DMS153 (cell line): ENCODE measurements at places on chromosomes 4 and X.

GRCh38 chrX:3345281-3346191 is 916 bp downstream of the MXRA5 start:
- no peak for DNase-seq

DNA sequence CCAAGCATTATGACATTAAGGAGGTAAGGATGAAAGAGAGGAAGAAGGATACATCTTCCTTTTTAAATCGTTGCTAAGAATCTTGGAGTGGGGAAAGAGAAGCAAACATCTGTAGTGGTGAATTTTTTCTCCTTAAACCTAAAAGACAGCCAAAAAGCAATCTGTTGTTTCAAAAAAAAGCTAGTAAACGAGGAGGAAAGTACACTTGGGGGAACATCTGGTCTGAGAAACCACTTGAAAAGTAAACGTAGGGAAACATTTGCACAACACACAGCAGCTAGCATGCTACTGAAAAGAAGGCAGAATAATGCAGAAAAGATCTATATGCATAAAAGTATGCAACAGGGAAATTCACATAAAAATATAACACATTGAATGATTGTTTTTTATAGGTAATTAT is 1485.6 kb downstream of the PCDH19 start:
- no peak for DNase-seq

DNA sequence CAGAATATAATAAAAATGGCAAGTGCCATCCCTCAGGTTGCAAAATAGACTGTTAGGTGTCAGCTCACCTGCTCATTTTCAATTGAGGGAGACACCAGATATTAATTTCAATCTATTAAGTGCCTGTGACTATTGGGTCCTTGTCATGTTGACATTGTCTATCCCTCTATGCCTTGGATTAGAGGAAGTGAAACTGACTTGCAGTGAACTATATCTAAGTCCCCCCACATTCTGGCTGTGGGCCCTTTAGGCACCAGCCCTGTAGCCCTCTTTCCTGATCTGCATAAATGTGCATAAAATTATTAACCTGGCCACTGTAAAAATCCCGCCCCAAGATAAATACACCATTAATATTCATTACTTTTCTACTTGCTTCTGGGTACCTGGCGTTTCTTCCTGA is 293.0 kb upstream of the CLNK start:
- DNase-seq = no peak

- DNase-seq = no peak
Measured at GRCh38 chrX:76183289-76184049, 10.6 kb downstream of the PBDC1 start.

GRCh38 chr4:113758372-113758771 is 3.2 kb downstream of the CAMK2D start:
- DNase-seq = no peak

GRCh38 chr4:108193886-108194672 is 25.3 kb upstream of the LEF1 start:
- no peak for DNase-seq
